Stimulated activated CD4-positive, alpha-beta T cell treated with anti-CD3 and anti-CD28 coated beads, Interleukin-2, amount 100 ng/mL, for 4 hours (primary cell): ENCODE measurements at places on chromosomes 1 and 21.

DNA sequence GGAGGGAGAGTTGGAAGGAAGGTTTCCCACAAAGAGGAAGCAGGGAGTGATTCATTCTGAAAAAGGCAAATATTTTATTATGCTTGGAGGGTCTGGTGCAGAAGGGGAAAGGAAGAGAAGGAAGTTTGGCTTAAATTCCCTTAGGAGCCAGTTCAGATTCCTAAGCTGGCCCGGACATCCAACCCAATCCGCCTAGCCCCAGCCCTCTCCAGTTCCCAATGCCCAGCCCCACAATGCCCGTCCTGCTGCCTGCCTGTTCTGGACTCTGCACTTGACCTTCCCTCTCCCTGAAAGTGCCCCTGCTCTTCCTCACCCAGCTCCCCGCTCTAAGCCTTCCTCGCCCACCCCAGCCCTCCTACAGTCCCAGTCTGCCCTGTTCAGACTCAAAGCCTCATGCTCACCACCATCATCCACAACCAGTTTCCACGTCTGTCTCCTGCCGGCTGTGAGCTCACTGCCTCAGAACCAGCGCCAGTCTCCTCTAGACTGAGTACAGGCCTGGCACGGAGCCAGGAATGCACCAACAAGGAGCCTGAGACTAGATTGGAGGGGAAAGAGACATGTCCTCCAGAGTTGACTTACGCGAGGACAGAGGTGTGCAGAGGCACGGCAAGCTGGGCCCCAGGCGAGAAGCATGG is 18.9 kb downstream of the CAPN2 start:
- no peak for DNase-seq

- DNase-seq, result no peak
Measured at GRCh38 chr1:68128820-68129219, 78.4 kb upstream of the DIRAS3 start.

- peak; percentile 76 for DNase-seq
Measured at GRCh38 chr1:155134880-155135414, 705 bp upstream of the SLC50A1 start.

GRCh38 chr1:185559151-185559550 is 175.0 kb upstream of the HMCN1 start:
- no peak for DNase-seq

- no peak for DNase-seq
Measured at GRCh38 chr1:203692565-203693470, 66.2 kb downstream of the ATP2B4 start.

- no peak for DNase-seq
Measured at GRCh38 chr1:235923466-235924021, 56.8 kb upstream of the LYST start.

DNA sequence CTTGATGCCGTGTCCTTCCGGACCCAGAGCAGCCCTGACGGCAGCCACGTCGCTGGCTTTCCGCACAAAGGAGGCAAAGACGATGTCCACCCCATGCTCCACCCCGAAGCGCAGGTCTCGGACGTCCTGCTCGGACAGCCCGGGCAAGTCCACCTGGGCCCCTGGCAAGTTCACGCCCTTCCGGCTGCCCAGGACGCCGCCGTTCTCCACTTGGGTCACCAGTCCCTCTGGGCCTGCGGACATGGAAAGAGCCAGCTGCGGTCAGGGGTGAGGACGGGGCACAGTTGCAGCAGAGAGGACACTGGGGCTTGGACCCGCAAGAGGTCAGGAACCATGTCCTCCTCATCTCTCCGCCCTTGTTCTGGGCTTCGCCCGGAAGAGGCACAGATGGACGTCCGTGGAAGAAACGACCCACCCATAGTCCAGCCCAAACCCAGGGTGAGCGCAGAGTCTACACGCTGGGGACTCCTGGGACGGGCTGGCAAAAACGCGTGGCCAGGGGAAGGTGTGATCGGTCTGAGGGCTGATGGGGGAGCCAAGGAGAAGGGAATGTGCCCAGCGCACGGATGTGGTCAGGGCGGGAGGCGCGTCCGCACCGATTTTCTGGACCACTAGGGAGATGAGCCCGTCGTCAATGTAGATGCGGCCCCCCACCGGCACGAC is 6.6 kb downstream of the PKLR start:
- no peak for DNase-seq

GRCh38 chr1:10399444-10399941 is 629 bp downstream of the PGD start:
- DNase-seq, result no peak

DNA sequence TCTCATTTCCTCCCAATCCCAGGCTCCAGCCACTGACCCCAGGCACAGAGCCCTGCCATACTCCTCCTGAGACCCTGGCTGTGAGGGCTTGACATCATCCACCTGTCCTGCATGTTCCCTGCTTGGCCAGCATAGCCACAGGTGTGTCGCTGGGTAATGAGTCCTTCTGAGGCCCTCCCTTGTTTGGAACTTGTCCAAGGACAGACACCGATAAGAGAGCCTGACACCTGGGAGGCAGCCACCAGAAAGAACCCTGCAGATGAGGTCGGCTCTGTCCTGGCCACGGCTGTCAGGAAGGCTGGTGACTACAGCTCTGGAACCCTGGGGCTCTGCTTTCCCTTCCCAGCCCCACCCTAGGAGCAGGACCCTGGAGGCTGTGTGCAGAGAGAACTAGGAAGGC is 34.6 kb downstream of the TMEM63A start:
- DNase-seq, result no peak

- DNase-seq, result no peak
Measured at GRCh38 chr1:167128261-167129227, 34.7 kb downstream of the STYXL2 start.
